H54 (cell line): ENCODE measurements at places on chromosomes 7 and 10.

GRCh38 chr7:156347132-156347531 lies 293.4 kb upstream of the RNF32 start:
- DNase-seq, result no peak

DNA sequence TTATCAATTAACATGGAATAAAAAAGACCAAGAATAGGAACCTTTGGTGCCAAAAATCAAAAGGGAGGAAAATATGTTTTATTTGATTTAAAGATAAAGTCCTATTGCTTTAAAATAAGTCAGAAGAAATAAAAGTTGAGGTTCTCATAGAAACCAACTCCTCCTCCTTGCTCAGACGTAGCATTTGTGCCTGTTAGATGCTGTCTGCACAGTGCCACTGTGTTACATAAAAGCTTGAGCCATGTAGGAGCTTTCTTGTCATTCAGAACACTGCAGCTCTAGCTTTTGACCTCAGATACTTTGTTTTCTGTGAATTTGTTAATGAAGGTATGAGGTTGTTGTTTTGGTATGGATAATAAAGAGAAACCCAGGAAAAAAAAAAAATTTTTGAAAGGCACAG lies 50.3 kb downstream of the LRRC4 start:
- no peak for DNase-seq

DNA sequence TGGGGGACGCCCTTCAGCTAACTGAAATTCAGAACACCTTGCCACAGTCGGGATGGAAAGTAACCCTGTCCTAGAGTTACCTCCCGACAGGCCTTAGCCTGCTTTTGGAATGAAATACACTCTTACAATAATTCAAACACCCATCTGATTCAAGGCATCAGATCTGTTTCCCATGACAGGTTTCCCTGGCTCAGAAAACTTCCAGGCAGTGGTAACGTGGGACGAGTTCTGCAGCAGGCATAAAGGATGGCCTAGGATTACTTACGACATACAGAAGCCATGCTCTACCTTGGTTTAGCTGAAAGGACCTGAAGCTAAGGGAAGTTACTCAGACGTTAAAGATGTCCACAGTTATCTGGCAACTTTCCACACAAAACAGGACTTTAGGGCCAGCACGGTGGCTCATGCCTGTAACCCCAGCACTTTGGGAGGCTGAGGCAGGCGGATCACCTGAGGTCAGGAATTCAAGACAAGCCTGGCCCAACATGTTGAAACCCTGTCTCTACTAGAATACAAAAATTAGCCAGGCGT lies 5.0 kb downstream of the PAXIP1 start:
- DNase-seq, result no peak

DNA sequence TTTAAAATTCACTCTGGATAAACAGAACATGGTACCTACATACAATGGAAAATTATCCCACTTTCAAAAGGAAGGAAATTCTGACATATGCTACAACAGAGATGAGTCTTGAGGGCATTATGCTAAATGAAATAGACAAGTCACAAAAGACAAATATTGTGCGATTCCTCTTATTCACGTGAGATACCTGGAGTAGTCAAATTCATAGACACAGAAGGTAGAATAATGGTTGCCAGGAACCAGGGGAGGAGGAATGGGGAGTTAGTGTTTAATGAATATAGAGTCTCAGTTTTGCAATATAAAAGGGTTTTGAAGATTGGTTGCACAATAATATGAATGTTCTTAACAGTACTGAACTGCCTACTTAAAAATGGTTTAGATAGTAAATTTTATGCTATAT lies 69.8 kb upstream of the WAC start:
- no peak for DNase-seq

DNA sequence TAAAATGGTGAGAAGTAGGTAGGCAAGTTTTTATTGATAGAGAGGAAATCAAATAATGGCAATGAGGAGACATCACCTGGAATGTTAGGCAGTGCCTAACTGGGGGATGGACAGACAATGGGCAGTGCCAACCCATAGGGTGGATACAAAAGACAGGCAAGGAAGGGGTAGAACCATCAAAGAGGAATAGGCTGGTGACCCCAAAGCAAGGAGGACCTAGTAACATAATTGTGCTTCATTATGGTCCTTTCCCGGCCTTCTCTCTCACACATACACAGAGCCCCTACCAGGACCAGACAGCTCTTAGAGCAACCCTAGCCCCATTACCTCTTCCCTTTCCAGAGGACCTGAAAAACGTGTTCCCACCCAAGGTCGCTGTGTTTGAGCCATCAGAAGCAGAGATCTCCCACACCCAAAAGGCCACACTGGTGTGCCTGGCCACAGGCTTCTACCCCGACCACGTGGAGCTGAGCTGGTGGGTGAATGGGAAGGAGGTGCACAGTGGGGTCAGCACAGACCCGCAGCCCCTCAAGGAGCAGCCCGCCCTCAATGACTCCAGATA lies 30.0 kb downstream of the PRSS2 start:
- no peak for DNase-seq

GRCh38 chr7:29987083-29987482 lies 2.5 kb downstream of the SCRN1 start:
- DNase-seq, result peak; percentile 45

DNA sequence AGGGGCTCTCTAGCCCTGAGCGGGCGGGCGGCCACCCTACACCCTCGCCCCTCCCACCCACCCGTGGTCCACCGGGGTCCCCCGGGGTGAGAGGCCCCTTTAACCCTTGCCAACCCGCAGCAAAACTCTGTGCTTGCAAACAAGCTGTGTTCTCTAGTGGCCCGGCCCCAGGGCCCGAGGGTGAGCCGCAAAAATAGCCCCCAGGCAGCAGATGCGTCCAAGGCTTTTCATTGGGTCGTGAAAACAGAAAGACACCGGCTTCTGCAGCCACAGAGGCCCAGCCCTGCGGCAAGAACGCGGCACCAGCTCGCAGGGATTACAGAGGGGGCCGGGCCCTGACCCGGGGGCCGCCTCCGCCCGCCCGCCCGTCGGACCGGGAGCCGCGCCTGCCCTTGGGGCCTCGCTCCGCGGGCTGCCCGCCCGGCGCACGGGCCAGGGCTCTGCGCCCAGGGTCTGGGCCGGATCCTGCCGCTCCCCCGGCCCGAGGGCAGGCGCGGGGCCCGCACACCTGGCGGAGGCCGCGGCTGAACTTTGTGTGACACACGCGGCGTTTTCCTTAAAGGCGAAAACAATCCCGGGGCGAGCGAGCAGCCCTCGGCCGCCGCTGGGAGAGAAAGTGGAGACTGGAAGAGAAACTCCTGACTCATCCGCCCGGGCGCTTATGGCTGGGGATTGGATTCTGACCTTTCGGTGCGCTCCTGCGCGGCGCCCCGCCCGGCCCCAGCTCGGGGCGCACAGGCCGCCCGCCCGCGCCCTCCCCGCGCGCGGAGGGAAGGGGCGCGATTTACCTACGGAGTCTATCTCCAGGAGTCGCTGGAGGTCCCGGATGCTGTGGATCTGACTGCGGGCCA lies 2.8 kb downstream of the PDGFA start:
- DNase-seq, result peak; percentile 94

- no peak for DNase-seq
Observed at GRCh38 chr7:142773937-142774744, 3.4 kb downstream of the PRSS2 start.

- DNase-seq, result no peak
Observed at GRCh38 chr7:31236868-31237267, 103.7 kb downstream of the NEUROD6 start.

- DNase-seq, result no peak
Observed at GRCh38 chr7:66105263-66105748, 9.3 kb upstream of the CRCP start.

- peak; percentile 76 for DNase-seq
Observed at GRCh38 chr7:101121991-101122932, 4.6 kb upstream of the SERPINE1 start.

- DNase-seq, result no peak
Observed at GRCh38 chr10:12107781-12108180, 21.7 kb upstream of the SEC61A2 start.

DNA sequence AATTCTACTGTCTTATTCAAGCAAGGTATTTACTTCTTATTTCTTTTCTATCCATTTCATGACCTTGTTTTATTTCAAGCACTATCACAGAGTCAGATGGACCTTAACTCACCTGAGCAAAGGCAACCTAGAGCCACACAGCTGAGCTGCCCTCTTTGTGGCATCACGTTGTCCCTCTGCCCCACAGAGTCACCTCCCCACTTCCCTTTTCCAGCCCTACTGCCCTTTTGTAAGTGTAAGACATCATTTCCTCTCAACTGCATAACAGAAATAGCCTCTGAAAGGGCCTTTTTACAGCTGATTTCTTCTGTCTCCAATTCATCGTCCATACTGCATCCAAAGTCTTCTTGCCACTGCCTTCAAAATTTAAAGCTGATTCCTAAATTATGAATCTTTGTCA lies 946.0 kb downstream of the NRG3 start:
- DNase-seq, result no peak

GRCh38 chr10:115295213-115295805 lies 202.1 kb downstream of the ATRNL1 start:
- no peak for DNase-seq

GRCh38 chr10:132070724-132071123 lies 5.0 kb downstream of the JAKMIP3 start:
- DNase-seq, result no peak

DNA sequence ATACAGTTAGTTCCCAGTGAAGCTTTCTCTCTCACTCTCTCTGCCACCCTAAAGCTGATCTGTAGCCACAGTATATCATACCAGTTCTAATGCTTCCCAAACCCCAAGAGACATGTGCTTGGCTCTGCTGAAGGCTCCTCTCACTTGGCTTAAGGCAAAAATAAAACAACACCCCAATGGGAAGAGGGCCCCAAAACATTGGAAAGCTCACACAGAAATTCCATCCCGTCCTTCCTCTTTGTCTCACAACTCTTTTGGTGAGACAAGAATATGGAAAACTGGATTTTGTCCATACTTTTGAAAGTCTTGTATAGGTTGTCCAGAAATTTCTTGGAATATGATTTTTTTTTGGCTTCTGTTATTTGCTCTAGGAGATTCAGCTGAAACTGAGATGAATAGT lies 56.1 kb upstream of the WNT16 start:
- DNase-seq, result no peak

- no peak for DNase-seq
Observed at GRCh38 chr10:3143791-3144434, 28.7 kb downstream of the PITRM1 start.

GRCh38 chr7:29013082-29013695 lies 55.1 kb upstream of the TRIL start:
- DNase-seq, result no peak

DNA sequence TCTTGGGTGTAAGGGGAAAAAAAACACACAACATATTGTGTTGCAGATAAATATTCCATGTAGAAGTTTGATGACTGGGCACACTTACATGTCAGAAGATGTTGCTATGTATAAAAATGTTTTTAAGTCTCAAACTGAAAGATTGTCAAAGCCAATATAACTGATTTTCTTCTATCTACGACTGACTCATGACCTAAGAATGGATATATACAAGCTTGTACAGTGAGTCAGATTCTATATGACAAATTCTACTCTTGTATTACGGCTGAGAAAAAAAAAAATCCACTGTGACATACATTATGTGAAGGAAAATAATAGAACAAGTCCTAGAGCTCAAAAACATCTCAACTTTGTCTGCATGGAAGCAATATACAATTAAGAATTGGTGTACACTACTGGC lies 343.0 kb upstream of the PCDH15 start:
- DNase-seq, result no peak

GRCh38 chr7:94045581-94045980 lies 41.4 kb upstream of the BET1 start:
- no peak for DNase-seq

- peak; percentile 81 for DNase-seq
Observed at GRCh38 chr7:22001345-22002004, 55.8 kb upstream of the CDCA7L start.

- DNase-seq, result no peak
Observed at GRCh38 chr7:12322284-12322902, 81.3 kb downstream of the VWDE start.

DNA sequence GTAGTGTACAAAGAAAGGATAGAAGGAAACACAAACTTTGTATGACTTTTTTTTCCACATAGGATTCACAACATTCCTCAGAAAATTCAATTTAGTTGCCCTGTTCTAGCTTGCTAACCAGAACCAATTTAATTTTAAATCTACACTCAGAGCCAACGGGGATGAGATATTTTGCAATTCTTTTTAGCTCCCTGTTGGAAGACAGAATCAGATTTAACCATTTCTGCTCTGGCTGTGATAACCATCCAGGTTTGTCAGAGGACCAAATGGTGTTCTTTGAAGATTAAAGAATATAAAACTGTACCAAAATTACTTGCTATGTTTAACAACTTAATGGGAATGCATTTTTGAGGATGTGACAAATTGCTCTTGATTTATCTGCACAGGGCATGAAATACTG lies 319.7 kb downstream of the HPSE2 start:
- no peak for DNase-seq

DNA sequence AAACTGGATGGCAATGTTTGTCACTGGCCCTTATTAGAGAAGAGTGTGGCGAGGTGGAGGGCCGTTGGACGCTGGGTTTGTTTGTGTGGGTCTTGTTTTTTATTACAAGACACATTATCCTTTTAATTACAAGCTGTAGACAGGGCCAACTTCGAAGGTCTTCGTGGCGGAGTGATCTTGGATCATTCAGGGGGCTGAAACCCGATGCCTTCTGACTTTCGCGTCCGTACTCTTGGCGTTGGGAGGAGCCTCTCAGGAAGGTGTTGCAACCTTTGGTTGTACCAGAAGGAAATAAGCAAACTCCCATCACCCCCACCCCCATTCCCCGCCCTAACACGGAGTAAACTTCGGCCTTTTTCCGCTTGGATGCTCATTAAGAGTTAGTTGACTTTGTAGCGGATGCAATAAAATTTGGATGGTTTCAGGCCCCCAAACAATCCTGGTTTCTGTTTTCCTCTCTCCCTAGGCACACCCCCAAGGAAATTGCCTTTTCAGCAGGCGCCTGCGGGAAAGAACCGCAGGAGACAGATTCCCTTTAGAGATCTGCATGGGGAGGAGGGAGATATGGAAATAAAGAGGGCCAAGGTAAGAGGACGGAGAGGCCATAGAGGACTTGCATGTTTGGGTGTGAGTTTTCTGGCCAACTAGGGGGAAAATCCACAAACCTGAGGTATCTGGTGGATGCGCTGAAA lies 294.5 kb upstream of the NFE2L3 start:
- peak; percentile 67 for DNase-seq
